ENCODE measurements at places on chromosomes 4 and X.

DNA sequence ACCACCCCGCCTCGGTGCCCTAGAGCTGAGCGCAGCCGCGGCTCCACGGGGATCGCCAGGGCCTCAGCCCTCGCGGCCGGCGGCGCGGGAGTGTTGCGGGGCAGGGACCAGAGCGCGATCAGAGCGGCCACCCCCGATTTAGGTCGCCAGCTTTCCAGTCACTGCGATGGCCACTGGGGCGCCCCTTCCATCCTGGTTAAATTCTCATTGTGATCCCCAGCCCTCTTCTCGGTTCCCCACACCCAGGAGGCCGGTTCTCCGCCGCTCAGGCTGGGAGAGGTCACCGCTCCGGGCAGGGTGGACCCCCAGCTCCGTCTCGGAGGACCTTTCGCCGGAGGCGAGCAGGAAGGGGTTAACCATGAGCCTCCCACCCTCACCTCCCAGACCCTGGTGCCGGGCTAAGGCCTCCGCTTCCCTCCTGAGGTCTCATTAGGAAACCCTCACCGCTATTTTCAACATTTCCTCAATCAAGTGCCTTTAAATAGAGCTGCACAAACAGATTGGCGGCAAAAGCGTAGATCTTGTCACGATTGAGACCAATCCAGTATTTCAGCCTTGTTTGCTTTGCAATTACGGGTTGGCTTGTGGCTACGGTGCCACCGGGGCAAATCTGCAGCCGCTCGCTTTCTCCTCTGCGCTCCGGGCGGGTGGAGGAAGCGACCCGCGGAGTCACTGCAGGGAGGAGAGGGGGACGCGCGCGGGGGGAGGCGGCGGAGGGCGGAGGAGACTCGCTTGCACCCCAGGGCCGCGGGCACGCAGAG, 8.3 kb upstream of the HAND2 start:
- peak; percentile 66 for DNase-seq

DNA sequence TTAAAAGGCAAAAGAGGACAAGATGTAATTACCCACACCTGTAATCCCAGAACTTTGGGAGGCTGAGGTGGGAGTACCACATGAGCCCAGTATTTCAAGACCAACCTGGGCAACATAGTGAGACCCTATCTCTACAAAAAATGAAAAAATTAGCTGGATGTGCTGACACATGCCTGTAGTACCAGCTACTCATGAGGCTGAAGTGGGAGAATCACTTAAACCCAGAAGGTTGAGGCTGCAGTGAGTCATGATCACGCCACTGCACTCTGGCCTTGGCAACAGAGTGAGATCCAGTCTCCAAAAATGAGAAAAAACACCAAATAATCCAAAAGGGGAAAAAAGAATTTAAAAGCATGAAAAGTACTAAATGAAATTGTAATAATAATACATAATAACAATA, 30.8 kb downstream of the NR0B1 start:
- no peak for DNase-seq

DNA sequence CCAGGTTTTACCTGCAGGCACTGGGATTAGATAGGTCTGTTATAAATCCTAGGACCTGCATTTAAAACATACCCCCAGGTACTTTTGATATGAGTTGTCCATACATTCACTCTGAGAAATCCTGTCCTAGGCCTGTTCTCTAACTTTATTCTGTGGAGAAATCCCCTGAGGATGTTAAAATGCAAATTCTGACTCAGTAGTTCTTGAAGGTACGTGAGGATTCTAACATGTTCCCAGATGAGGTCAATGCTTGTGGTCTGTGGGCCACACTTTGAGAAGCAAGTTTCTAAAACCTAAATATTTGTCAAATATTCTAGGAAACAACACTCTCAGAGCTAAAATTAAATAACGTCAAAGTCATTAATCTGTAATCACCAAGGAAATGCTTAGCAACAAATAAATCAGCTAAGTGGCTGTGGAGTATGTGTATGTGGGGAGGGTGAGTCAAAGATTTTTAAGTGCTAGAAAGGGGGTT, 101.3 kb upstream of the MAGEB16 start:
- DNase-seq, result no peak

- DNase-seq, result no peak
These were observed 303.3 kb downstream of the FRMPD4 start for GRCh38 chrX:12441381-12442128.

GRCh38 chr4:121330180-121330665, 50.6 kb downstream of the QRFPR start:
- no peak for DNase-seq

DNA sequence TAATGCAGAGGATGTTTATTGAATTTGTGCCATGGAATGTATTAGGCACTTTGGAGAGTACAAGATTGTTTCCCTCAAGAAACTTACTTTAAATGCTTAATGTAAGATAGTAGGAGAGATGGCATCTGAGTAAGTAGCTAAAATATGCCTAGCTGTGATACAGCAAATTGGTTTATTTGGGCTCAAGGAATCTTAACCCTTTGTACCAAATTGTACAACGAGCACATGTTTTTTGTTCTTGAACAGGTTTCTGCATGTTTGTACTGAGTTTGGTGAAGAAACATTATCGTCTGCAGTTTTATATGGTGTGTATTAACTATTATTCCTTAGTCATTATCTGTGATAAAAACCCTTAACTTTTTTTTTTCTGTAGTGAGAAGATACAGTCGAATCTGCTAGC, 48.6 kb downstream of the CDS1 start:
- no peak for DNase-seq

DNA sequence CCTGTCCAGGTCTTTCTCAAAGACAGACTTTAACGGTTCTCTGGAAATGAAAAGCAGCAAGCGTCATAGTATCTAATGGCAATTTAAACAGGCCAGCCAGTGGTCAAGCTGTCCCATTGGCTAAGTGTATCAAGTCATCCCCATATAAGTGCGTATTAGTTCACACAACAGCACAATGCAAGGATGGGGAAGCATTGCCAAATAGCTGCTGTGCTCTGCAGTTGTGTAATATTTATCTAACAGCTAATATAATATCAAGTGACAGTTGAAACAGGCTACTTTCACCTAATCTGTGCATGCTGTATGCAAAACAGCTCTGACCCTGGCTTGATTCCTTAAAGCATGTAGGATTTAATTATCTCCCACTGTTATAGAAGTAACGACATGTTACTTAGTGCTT, 134.8 kb upstream of the PPARGC1A start:
- DNase-seq, result no peak

GRCh38 chr4:91734682-91735081, 569.1 kb upstream of the GRID2 start:
- DNase-seq, result no peak

DNA sequence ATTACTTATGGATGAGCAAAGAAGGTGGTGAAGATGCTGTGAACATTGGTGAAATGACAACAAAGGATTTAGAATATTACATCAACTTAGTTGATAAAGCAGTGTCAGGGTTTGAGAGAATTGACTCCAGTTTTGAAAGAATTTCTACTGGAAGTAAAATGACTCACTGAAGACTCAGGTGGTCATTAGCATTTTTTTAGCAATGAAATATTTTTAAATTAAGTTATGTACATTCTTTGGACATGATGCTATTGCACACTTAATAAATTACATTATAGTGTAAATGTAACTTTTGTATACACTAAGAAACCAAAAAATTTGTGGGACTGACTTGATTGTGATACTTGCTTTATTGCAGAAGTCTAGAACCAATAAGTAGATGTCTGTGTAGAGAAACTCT, 56.9 kb downstream of the USO1 start:
- DNase-seq, result no peak

DNA sequence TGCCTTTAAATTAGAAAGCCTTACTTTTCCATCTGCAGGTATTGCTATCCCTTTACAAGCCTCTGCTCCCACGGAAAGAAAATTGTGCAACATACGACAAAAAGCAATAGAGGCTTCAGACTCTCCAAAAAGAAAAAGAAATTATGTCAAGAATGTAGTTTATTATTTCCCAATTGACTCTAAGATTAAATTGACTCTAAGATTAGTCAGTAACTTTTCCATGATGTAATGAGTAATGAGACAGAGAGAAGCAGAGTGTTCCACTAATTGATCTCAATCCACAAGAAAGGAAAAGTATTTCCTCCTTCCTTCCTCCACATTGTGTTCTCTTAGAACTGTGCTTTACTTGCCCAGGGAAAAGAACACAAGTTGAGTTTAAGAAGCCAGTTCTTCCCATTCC, 345.7 kb upstream of the HS3ST1 start:
- no peak for DNase-seq

DNA sequence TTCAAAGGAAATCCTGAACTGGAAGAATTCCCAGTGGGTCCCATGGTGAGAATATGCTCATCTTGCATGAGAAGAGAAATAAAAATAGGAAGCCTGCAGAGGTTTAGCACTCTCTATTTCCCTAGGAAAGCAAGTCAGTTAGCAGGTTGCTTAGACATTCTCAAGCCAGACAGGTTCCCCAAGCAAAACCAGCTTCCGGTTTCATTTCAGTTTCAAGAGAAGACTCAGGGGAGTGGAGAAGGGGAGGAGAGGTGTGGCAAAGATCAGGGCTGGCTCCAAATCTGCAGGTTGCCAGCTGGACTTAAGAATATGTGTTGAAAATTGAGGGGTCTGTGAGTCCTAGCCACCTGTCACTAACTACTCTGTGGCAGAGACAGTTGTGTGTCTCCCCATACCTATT, 107.5 kb downstream of the CLNK start:
- DNase-seq, result no peak

DNA sequence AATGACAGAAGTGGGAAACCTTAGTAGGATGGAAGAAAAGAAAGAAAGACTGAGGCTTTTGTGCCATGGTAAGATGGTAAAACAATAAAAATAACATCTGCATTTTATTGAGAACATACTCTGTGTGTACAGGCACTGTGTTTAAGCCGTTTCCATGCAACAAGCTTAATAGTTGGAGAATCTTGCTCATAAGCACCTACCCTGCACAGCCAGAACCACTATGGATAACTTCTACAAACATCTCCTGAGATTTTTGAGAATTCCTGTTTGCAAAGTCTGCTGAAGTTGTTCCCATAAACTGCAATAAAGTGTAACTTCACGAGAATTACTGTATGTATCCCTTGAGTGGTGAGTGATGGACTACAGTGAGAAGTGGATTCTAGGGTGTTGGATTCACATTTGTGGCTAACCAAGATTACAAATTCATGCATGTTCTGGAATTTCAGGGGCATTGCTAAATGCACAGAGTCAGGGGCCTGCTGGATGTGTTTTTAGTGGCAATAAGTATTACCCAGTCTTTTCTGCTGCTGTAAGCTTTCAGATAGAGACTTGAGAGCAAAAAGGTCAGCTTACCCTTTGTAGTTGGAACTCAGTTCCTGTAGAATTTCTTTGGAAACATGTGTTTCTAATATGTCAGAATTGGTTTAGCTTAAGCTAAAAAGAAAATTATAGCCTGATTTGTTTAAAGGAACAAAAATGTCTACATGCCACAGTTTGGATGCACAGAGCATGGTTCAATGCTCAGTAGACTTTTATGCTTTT, 132.5 kb downstream of the AFF1 start:
- no peak for DNase-seq

GRCh38 chrX:44953734-44954502, 80.9 kb downstream of the KDM6A start:
- DNase-seq, result no peak

DNA sequence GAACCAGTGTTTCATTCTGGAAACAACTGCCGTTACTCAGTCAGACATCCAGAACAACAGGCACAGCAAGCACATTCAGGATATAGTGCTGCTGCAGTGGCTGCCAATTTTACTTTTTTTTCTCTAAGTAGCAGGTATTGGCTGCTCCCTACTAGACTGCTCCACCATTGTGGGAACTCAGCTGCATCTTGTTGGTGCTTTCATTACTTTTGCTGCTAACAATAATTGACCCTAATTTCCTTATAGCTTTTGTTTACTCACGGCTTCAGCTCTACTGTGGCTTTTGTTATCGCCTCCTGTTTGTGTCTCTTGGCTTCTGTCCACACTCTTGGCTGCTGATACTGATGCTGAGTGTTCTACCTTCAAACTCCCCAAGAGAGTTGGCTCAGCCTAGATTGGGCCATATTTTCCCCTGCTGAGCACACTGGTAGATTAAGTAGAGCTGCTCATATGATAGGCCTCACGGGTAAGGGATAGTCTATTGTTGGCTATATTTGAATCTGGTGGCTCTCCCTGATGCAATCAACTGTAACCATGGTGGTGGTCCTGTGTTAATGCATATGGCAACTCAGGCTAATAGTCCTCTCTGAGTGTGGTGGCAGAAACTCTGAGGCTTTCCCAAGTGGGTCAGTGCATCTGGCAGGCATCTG, 44.5 kb upstream of the IL2 start:
- DNase-seq, result no peak

- DNase-seq, result no peak
These were observed 1148.8 kb upstream of the PCDH7 start for GRCh38 chr4:29571322-29571721.

All from islet precursor cell (in vitro differentiated cells).